ENCODE measurements at places on chromosomes 3 and 15.

GRCh38 chr3:186171521-186171920 lies 62.6 kb upstream of the ETV5 start:
- DNase-seq, result no peak
- H3K27me3 ChIP-seq, result no peaks in the 10 kb centered on the region
- no peaks in the 10 kb centered on the region for H3K36me3 ChIP-seq
- no peak overlapping the region for H3K27ac ChIP-seq

DNA sequence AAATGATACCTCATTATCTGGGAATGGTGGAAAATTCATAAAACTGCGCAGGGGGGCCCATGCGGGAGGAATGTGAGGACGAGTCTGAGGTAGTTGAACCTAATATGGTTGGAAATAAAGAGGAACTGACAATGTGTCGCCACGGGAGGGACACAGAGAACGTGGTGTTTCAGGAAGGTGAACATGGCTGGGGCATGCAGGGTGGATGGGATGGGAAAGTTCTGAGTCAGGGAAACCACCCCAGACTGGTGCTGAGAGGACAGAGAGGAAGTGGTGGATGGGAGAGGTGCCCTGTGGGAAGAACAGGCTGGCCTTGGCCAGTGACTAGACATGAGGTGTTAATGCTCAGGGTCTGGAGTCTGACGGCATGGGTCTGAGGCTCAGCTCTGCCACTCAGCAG lies 137.1 kb upstream of the WNT5A start:
- H3K36me3 ChIP-seq, result no peaks in the 10 kb centered on the region

DNA sequence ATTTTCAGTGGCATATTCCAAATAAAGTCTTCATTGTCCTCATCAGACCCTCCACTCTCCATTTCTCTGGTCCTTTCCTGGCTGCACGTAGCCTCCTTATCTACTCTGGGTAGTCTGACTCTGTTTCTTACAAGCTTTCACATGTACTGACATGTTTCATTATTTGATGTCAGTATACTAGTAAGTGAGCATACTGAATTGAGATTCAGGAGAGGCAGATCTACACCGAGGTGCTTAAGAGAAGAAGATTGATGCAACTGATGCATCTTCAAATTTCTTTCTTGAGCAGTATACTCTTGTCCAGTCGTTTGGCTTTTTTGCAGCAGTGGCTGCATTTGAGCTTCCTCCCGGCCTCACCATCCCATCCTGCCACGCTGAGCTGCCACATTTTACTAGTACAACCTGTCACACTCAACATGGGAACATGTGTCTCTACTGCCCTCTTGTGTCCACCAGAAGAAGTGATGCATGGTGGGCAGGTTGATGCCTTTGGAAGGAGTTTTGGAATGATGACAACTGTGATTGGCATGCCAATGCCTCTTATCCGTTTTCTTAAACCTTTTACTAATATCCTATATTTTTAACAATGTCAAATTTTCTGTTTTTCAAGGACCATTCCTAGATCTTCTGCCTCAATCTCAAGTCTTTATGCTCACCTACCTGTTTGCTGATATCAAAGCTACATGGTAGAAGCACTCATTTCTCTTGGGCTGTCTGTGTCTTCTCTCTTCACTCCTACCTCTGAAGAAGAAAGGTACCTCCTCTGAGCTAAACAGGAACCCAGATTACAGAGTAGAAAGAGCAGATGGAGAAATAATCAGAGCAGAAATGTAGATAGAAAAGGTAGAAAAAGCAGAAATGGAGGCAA lies 38.7 kb downstream of the GUCA1C start:
- H3K27me3 ChIP-seq, result no peaks in the 10 kb centered on the region
- H3K4me3 ChIP-seq, result no peak overlapping the region
- H3K36me3 ChIP-seq, result no peaks in the 10 kb centered on the region
- H3K27ac ChIP-seq, result no peak overlapping the region

DNA sequence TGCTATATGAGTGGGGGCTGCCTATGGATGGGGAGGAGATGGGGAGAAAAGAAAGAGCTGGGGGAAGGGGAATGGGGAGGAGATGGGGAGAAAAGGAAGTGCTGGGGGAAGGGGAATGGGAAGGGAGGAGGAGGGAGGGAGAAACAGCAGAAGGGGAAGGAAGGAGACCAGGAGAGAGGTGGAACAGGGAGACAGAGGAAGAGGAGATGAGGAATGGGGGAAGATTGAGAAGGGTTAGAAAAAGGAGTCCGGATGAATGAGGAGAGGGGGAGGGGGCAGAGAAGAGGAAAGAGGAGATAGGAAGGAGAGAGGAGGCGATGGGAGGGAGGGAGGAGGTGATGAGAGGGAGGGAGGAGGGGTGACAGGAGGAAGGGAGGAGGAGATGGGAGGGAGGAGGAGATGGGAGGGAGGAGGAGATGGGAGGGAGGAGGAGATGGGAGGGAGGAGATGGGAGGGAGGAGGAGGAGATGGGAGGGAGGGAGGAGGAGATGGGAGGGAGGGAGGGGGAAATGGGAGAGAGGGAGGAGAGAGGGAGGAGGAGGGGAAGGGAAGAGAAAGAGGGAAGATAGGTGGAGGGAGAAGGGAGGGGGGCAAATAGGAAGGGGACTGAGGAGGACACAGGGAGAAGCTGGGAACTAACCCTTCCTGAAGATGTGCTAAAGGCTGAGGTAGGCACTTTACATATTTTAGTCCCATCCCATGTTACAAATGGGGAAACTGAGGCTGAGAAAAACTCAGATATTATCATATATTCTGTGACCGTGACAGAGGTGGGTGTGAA lies 6.6 kb upstream of the BCL2L10 start:
- no peak for DNase-seq
- H3K27me3 ChIP-seq, result no peaks in the 10 kb centered on the region
- H3K4me1 ChIP-seq, result peaks cover 33% of the 10 kb centered on the region
- no peaks in the 10 kb centered on the region for H3K36me3 ChIP-seq
- H3K4me3 ChIP-seq, result no peak overlapping the region
- no peak overlapping the region for H3K27ac ChIP-seq

DNA sequence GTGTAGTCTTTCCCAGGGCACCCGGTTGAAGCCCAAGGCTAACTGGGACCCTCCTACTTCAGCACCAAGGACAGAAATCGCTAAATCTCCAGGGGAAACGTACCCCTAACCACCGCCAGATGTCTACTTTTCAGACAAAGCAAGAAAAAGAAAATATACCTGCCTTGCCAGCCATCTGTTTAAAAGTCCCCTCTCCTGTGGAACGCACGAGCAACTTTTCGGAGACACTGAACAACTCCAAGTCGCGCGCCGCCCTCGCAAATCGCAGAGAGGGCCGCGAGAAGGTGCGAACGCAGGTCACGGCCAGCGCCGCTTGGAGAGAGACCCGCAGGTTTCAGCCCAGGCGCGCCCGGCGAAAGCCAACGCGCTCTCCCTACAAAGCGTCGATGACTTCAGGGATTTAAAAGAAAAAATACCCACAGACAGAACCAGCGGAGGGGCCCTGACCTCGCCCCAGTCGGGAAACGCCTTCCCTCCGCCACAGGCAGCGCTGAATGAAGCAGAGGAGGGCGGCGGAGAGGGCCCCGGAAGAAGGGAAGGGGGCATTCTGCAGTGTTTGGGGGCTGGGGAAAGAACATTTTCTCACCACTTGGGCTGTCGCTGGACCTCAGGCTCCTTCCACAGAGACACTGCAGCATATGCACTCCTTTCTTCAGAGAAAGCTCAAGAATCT lies 213.1 kb downstream of the FGF12 start:
- no peak overlapping the region for H3K27ac ChIP-seq
- DNase-seq, result peak; percentile 24
- peak overlapping the region; percentile 38 for H3K4me3 ChIP-seq
- no peaks in the 10 kb centered on the region for H3K36me3 ChIP-seq

- DNase-seq, result no peak
- no peaks in the 10 kb centered on the region for H3K4me1 ChIP-seq
- H3K27me3 ChIP-seq, result no peaks in the 10 kb centered on the region
- no peak overlapping the region for H3K4me3 ChIP-seq
- H3K36me3 ChIP-seq, result no peaks in the 10 kb centered on the region
- H3K27ac ChIP-seq, result no peak overlapping the region
Measured at GRCh38 chr15:39752246-39752645, 30.4 kb downstream of the FSIP1 start.

DNA sequence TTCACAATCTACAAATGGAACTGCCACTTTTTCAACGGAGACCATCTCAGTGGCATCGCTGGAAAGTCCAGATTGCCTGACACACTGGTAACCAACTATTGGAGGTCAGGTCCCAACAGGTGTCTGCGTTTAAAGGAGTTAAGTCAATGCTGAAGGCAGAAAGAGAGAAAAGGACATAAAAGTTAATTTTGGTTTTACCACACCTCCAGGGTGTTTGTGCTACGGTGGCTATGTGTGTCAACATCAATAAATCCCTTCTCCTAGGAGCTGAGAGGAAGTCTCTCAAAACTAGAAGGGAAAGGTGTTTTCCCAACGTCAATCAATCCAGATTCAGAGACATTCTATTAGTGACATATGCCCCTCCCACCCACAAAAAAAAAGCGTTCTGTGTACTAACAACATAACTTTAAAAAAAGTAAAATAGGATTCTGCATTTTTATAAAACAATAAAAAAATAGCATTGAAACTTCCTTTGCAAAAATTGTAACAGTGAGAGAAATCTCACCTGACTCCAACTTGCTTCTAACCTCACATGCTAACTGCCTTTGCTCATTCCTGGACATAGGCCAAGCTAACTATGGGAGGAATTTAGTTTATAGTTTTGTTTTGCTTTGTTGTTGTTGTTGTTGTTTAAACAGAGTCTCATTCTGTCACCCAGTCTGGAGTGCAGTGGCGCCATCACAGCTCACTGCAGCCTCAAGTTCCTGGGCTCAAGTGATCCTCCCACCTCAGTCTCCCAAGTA lies 58.7 kb downstream of the GATM start:
- no peaks in the 10 kb centered on the region for H3K27me3 ChIP-seq
- no peak overlapping the region for H3K4me3 ChIP-seq
- peak overlapping the region; percentile 66 for H3K27ac ChIP-seq
- no peak for DNase-seq
- H3K4me1 ChIP-seq, result peaks cover 25% of the 10 kb centered on the region
- no peaks in the 10 kb centered on the region for H3K36me3 ChIP-seq

- no peak for DNase-seq
- H3K36me3 ChIP-seq, result no peaks in the 10 kb centered on the region
- H3K27ac ChIP-seq, result no peak overlapping the region
Measured at GRCh38 chr3:145089337-145089736, 1071.6 kb downstream of the PLOD2 start.

- no peaks in the 10 kb centered on the region for H3K27me3 ChIP-seq
- H3K27ac ChIP-seq, result no peak overlapping the region
- H3K4me1 ChIP-seq, result peaks cover 7% of the 10 kb centered on the region
- no peak for DNase-seq
- no peaks in the 10 kb centered on the region for H3K36me3 ChIP-seq
Measured at GRCh38 chr3:187098923-187099512, 40.3 kb downstream of the RPL39L start.

- no peak for DNase-seq
- H3K4me1 ChIP-seq, result no peaks in the 10 kb centered on the region
- no peak overlapping the region for H3K27ac ChIP-seq
- H3K27me3 ChIP-seq, result no peaks in the 10 kb centered on the region
Measured at GRCh38 chr15:82699726-82700125, 9.9 kb downstream of the AP3B2 start.

DNA sequence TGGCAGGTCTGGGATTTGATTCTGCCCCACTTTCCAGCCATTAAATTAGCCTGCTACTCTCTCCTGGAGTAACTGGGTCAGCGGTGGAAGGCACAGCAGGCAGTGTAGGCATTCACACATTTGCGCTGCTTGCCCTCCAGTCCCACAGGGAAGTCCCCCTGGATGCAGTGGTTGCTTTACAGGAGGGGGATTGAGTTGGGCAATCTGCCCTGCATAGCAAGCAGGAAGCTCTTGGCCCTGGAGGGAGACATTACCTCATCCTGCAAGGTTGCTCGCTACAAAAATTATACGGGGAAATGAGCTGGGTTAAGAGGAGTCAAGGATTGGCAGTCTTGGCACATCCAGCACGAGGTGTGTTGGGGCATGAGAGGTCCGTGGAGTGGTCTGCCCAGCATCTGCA lies 14.8 kb downstream of the MCM2 start:
- no peaks in the 10 kb centered on the region for H3K27me3 ChIP-seq
- no peak overlapping the region for H3K27ac ChIP-seq
- H3K36me3 ChIP-seq, result no peaks in the 10 kb centered on the region
- no peak for DNase-seq
- H3K4me1 ChIP-seq, result no peaks in the 10 kb centered on the region

GRCh38 chr15:98718426-98719136 lies 70.2 kb downstream of the IGF1R start:
- no peak overlapping the region for H3K4me3 ChIP-seq
- no peaks in the 10 kb centered on the region for H3K27me3 ChIP-seq
- peaks cover 55% of the 10 kb centered on the region for H3K4me1 ChIP-seq
- H3K27ac ChIP-seq, result no peak overlapping the region

- H3K27ac ChIP-seq, result no peak overlapping the region
- H3K4me3 ChIP-seq, result no peak overlapping the region
- no peak for DNase-seq
- H3K36me3 ChIP-seq, result no peaks in the 10 kb centered on the region
- H3K4me1 ChIP-seq, result no peaks in the 10 kb centered on the region
- no peaks in the 10 kb centered on the region for H3K27me3 ChIP-seq
Measured at GRCh38 chr15:27272427-27272826, 301.4 kb downstream of the GABRG3 start.

DNA sequence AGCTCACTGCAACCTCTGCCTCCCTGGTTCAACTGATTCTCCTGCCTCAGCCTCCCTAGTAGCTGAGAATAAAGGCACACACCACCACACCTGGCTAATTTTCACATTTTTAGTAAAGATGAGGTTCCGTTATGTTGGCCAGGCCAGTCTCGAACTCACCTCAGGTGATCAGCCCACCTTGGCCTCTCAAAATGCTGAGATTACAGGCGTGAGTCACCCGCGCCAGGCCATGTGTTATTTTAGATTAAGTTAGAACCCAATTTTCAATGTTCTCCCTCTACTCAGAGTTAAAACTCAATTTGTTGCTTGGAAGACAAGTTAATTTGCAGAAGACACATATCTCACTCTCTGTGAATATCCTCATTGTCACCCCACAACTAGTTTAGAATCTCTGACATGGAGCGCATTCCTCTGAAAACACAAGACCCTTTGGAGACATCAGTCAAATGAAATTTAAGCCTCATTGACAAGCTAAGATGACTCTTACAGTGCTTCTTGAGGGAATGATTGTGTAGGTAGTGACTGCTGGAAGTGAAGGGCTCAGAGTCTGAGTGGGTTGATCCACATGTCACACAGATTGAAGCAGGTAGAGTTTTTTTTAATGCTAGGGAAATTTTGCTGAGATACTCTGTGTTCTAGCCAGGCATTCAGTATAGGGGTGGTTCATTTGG lies 60.6 kb upstream of the FRMD4B start:
- no peak overlapping the region for H3K4me3 ChIP-seq
- H3K36me3 ChIP-seq, result no peaks in the 10 kb centered on the region
- no peaks in the 10 kb centered on the region for H3K4me1 ChIP-seq
- DNase-seq, result no peak
- no peak overlapping the region for H3K27ac ChIP-seq

- no peaks in the 10 kb centered on the region for H3K36me3 ChIP-seq
- H3K27ac ChIP-seq, result no peak overlapping the region
- no peak overlapping the region for H3K4me3 ChIP-seq
- no peaks in the 10 kb centered on the region for H3K4me1 ChIP-seq
Measured at GRCh38 chr3:98612587-98612986, 19.2 kb upstream of the CPOX start.

- H3K36me3 ChIP-seq, result peaks cover 2% of the 10 kb centered on the region
- H3K27ac ChIP-seq, result no peak overlapping the region
- no peaks in the 10 kb centered on the region for H3K4me1 ChIP-seq
Measured at GRCh38 chr3:27428446-27428845, 55.7 kb downstream of the SLC4A7 start.

GRCh38 chr3:50242851-50243542 lies 7.0 kb downstream of the GNAI2 start:
- no peak overlapping the region for H3K4me3 ChIP-seq
- H3K27ac ChIP-seq, result peak overlapping the region; percentile 74
- no peaks in the 10 kb centered on the region for H3K36me3 ChIP-seq
- H3K4me1 ChIP-seq, result peaks cover 63% of the 10 kb centered on the region

Data from body of pancreas (tissue), 4 donors.